Type B pancreatic cell (in vitro differentiated cells): ENCODE measurements at places on chromosomes 4 and X. TPM values are rescaled to one million over a fixed set of nuclear protein-coding genes. Genes with fewer than 3 reads are reported as not detected.

The GPRASP2 gene
- 8.5 and 16.3 TPM in 2 replicates for total RNA-seq

The NAA11 gene
- total RNA-seq, result not detected in 2 replicates

The BEX1 gene
- 61.9 and 67.8 TPM in 2 replicates for total RNA-seq

The ACE2 gene
- total RNA-seq, result 22.6 and 74.5 TPM in 2 replicates

The SPOCK3 gene
- 7.1 and 10.4 TPM in 2 replicates for total RNA-seq

The GABRE gene
- 5.5 and 9.9 TPM in 2 replicates for total RNA-seq

DNA sequence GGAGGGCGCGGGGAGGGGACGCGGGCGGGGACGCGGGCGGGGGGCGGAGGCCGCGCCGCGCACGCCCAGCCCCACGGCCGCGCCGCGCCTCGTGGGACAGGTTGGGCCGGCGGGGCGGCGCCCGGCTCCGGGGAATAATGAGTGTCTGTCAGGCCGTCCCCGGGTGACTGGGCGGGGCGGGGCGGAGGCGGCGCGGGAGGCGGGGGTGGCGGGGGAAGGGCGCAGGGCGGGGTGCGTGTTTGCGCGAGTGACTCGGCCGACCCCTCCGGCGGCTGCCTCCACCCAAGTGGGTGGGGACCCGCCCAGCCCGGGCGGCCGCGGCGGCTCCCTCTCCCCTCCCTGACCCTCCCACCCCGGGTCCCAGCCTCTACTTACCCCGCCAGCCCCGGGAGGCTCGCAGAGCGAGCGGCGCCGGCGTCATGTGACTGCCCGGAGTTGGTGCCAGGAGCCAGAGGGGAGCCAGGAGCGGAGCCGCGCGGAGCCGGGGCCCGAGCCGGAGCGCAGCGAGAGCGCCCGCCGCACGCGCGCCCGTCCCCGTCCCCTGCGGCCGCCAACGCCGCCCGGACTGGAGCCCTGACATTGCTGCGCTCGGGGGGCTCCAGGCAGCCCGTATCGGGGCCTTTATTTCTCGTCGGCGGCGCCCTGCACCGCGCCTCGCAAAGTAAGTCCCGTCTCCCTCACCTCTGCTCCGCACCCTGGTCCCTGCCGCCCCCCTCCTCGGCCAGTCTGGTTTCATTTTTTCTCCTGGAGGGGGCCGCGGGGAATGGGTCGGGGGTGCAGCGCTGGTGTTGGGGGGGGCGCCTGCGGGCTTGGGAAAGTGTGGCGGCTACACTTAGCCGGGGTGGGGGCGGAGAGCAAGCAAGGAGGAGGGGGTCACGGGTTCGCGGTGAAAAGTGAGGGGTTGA lies at the start of gene KLF3:
KLF3 (plus strand) TSS at position 399 of the 905 bp plus-strand sequence. CDS start 16,427 bp downstream, outside the sequence.
- H3K36me3 ChIP-seq, result peaks cover 29% of the 10 kb centered on the region
- peak; percentile 93 for DNase-seq
- H3K27me3 ChIP-seq, result peaks cover 3% of the 10 kb centered on the region

- DNase-seq, result no peak
- no peaks in the 10 kb centered on the region for H3K27me3 ChIP-seq
- no peaks in the 10 kb centered on the region for H3K36me3 ChIP-seq
- H3K27ac ChIP-seq, result no peak overlapping the region
- H3K4me3 ChIP-seq, result no peak overlapping the region
Observed at GRCh38 chrX:39456894-39457604, 640.7 kb downstream of the BCOR start.

- no peak for DNase-seq
- no peak overlapping the region for H3K4me3 ChIP-seq
- H3K4me1 ChIP-seq, result no peaks in the 10 kb centered on the region
- H3K27me3 ChIP-seq, result peaks cover 32% of the 10 kb centered on the region
- H3K36me3 ChIP-seq, result no peaks in the 10 kb centered on the region
Observed at GRCh38 chrX:140050906-140051305, 85.6 kb upstream of the CXorf66 start.

GRCh38 chr4:147794787-147795413 lies 63.0 kb downstream of the ARHGAP10 start:
- no peak overlapping the region for H3K27ac ChIP-seq
- peaks cover 10% of the 10 kb centered on the region for H3K36me3 ChIP-seq
- H3K4me1 ChIP-seq, result peaks cover 28% of the 10 kb centered on the region
- DNase-seq, result no peak
- H3K27me3 ChIP-seq, result no peaks in the 10 kb centered on the region
- no peak overlapping the region for H3K4me3 ChIP-seq

DNA sequence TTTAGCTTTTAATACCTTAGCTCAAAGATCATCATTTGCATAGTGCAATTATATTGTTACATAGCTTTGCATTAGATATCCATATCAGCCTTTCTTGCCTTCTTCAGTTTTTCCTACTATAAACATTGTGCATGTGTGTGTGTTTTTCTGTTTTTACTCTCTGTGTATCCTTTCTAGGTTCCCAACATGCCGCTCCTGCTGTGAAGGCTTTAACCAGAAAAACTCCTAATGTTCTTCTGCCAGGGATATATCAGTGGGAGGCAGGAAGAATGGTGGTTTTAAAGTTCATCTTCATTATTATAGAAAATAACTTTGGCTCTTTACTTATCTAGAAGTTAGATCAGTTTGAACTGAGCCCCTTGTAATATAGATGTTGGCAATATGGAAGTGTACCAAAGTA lies 61.2 kb downstream of the CPE start:
- no peaks in the 10 kb centered on the region for H3K36me3 ChIP-seq
- no peak for DNase-seq
- peaks cover 5% of the 10 kb centered on the region for H3K27me3 ChIP-seq
- H3K4me3 ChIP-seq, result peak overlapping the region; percentile 11

DNA sequence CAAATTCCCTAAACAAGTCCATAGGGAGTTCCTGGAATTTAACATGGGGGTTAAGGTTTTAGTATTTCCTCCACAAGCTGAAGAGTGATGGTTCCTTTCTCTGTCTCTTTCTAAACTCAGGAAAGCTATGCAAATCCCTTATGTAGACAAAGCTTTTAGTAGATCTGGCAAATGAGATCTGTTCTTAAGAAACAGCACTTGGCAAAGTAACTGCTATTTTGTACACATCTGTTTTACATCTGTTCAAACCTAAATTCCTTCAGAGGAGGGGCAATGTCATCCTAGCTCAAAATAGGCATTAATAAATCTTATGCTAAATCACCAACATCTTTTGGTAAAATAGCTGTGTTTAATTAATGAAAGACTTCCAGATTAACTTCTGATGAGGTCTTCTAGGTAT lies 137.8 kb upstream of the TBC1D9 start:
- no peak overlapping the region for H3K27ac ChIP-seq
- H3K4me1 ChIP-seq, result peaks cover 18% of the 10 kb centered on the region
- DNase-seq, result no peak
- no peak overlapping the region for H3K4me3 ChIP-seq
- H3K36me3 ChIP-seq, result no peaks in the 10 kb centered on the region

DNA sequence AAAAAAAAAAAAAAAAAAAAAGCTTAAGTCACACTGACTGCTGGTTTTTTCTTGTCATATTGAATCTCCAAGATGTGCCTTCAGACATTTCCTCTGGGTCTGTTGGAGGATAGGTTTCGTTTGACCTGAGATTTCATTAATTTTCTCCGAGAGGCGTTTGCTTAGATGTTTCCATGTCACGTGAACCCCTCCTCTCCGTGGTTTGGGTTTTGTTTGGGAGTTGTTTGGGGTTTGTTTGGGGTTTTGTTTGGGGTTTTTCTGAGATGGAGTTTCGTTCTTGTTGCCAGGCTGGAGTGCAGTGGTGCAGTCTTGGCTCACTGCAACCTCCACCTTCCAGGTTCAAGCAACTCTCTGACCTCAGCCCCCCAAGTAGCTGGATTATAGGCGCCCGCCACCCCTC lies 40.8 kb upstream of the DHRSX start:
- H3K27me3 ChIP-seq, result no peaks in the 10 kb centered on the region
- H3K36me3 ChIP-seq, result no peaks in the 10 kb centered on the region
- no peak for DNase-seq
- no peak overlapping the region for H3K27ac ChIP-seq

DNA sequence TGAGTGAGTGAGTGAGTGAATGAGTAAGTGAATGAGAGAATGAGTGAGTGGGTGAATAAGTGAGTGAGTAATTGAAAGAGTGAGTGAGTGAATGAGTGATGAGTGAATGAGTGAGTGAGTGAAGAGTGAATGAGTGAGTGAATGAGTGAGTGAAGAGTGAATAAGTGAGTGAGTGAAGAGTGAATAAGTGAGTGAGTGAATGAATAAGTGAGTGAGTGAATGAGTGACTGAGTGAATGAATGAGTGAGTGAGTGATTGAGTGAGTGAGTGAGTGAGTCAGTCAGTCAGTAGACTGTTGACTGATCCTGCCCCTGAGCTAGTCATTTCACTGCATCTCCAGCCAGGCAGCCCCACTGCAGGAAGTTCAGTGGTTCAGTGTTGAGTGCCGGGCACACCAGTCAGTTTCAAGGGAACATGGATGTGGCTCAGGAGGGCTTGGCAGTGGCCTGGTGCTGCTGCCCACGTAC lies 228.4 kb upstream of the PSAPL1 start:
- H3K4me3 ChIP-seq, result no peak overlapping the region
- no peak for DNase-seq
- peaks cover 11% of the 10 kb centered on the region for H3K4me1 ChIP-seq
- H3K27ac ChIP-seq, result no peak overlapping the region
- peaks cover 9% of the 10 kb centered on the region for H3K27me3 ChIP-seq

DNA sequence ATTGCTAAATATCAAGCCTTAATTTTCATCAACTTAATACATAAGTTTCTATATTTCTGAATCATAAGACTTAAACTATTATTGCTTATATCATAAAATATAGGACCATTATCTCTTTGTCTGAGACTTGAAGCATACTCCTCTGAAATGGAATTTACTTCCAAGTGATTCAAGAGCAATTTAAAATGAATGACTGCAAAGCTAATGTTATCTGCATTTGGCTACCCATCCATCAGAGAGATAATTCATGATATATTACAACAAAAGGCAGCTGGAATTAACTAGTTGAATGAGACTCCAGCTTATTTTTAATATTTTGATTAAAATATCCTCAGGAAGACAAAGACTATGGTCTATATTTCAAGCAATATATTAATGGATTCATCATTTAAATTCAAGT lies 208.6 kb downstream of the UNC5C start:
- no peak for DNase-seq
- no peaks in the 10 kb centered on the region for H3K4me1 ChIP-seq
- peaks cover 37% of the 10 kb centered on the region for H3K36me3 ChIP-seq
- no peak overlapping the region for H3K4me3 ChIP-seq

- no peaks in the 10 kb centered on the region for H3K27me3 ChIP-seq
- peaks cover 6% of the 10 kb centered on the region for H3K4me1 ChIP-seq
- no peak overlapping the region for H3K27ac ChIP-seq
- H3K4me3 ChIP-seq, result no peak overlapping the region
- no peak for DNase-seq
Observed at GRCh38 chr4:95141361-95141760, 383.6 kb downstream of the BMPR1B start.

- DNase-seq, result no peak
- no peak overlapping the region for H3K4me3 ChIP-seq
- no peaks in the 10 kb centered on the region for H3K36me3 ChIP-seq
- H3K27ac ChIP-seq, result no peak overlapping the region
- H3K27me3 ChIP-seq, result no peaks in the 10 kb centered on the region
Observed at GRCh38 chrX:24093746-24094145, 39.0 kb downstream of the EIF2S3 start.

DNA sequence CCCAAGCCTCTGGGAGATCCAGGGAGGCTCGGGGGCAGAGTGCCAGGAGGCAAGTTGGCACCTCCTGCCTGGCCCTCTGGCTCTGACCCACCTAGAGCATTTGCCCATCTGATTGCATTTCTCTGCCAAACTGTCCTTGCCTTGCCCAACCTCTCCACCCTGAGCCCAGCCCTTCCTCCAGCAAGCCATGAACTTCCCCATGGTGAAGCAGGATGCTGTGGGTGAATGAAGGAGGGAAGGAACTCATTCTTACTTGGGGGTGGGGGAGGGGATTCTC lies 9.3 kb upstream of the CNGA2 start:
- H3K4me1 ChIP-seq, result no peaks in the 10 kb centered on the region
- no peak for DNase-seq
- no peak overlapping the region for H3K27ac ChIP-seq
- H3K27me3 ChIP-seq, result peaks cover 7% of the 10 kb centered on the region
- no peak overlapping the region for H3K4me3 ChIP-seq
- no peaks in the 10 kb centered on the region for H3K36me3 ChIP-seq

- H3K27me3 ChIP-seq, result peaks cover 6% of the 10 kb centered on the region
- no peaks in the 10 kb centered on the region for H3K4me1 ChIP-seq
- H3K27ac ChIP-seq, result no peak overlapping the region
- no peak overlapping the region for H3K4me3 ChIP-seq
- no peaks in the 10 kb centered on the region for H3K36me3 ChIP-seq
Observed at GRCh38 chr4:89338206-89338605, 30.6 kb upstream of the GPRIN3 start.

DNA sequence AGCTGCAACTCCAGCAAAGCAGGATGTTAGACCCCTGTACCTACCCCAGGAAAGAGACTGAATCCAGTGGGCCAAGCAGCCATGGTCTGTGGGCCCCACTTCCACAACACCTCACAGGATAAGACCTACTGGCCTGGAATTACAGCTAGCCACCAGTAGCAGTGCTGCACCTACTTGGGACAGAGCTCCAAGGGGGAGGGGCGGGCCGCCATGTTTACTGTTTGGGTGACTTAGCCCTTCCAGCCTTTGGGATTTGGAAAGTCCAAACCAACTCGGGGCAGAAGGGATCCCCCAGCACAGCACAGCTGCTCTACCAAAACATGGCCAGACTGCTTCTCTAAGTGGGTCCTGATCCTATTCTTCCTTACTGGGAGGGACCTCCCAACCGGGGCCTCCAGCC lies 9.1 kb upstream of the TMSB15B start:
- H3K27me3 ChIP-seq, result no peaks in the 10 kb centered on the region
- DNase-seq, result no peak
- no peak overlapping the region for H3K27ac ChIP-seq
- H3K36me3 ChIP-seq, result no peaks in the 10 kb centered on the region
- no peak overlapping the region for H3K4me3 ChIP-seq
- no peaks in the 10 kb centered on the region for H3K4me1 ChIP-seq

DNA sequence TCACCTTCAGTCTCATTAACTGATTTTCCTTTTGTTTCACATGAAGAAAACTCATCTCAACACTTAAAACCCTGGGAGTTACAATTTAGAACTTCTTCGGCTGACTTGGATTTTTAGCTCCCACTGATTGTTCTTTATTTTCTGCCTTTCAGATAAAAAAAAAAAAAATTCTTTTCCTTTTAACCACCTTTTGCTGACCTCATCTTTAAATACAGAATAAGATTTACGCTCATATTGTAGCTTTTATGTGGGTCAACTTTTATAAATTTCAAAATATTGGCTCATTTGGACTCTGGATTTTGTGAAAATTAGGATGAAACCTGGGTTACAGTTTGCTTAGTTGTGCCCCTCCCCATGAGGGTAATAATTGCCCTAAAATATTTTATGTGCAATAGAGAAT lies 659.3 kb downstream of the ZNF674 start:
- no peak overlapping the region for H3K27ac ChIP-seq
- H3K4me3 ChIP-seq, result no peak overlapping the region
- DNase-seq, result no peak
- no peaks in the 10 kb centered on the region for H3K4me1 ChIP-seq
- H3K36me3 ChIP-seq, result no peaks in the 10 kb centered on the region
